HT1080 (cell line): ENCODE measurements at places on chromosomes 12 and 14.

- no peak for DNase-seq
Observed at GRCh38 chr14:73695997-73696396, 18.2 kb downstream of the PNMA1 start.

- no peak for DNase-seq
Observed at GRCh38 chr14:74495356-74495755, 1.8 kb downstream of the ISCA2 start.

- DNase-seq, result peak; percentile 56
Observed at GRCh38 chr12:64400041-64400440, 4.2 kb upstream of the XPOT start.

DNA sequence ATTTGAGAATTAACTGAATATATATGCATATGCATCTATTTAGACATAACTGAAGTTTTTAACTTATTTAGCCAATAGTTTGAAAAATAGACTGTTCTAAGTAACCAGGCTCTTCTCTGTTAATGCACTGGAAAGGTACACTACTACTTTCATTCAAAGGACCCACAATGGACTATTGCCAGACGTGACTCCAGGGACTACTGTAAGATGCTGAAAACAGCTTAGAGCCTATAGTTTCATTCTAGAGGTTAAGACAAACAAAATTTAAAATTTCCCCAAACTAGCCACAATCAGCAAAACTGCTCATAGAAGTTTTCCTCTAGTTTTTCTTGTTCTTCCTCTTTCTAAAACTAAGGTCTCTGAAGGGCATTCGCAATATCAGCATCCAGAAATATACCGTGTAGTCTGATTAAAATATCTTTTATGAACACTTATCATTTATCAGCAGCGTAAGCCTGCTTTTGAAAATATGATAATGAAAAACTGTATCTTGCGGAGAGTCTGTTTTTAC lies 10.4 kb downstream of the APPL2 start:
- DNase-seq, result no peak

GRCh38 chr14:69580009-69580577 lies 5.4 kb upstream of the CCDC177 start:
- peak; percentile 59 for DNase-seq

- no peak for DNase-seq
Observed at GRCh38 chr14:86357876-86358275, 827.9 kb downstream of the FLRT2 start.

- DNase-seq, result no peak
Observed at GRCh38 chr14:69247676-69248440, 12.1 kb upstream of the GALNT16 start.
